Tracheal epithelial cell (primary cell): ENCODE measurements at places on chromosomes 3 and 15. TPM values are rescaled to one million over a fixed set of nuclear protein-coding genes. Genes with fewer than 3 reads are reported as not detected.

Gene KBTBD13
- under 0.01 TPM in 1 of 2 replicates, not detected in the other for total RNA-seq

Gene STRIT1
- not detected in 2 replicates for total RNA-seq

Gene KIF7
- total RNA-seq, result 1.2 and 1.7 TPM in 2 replicates

Gene ZNF620
- 0.64 and 1.2 TPM in 2 replicates for total RNA-seq

Gene PARP3
- total RNA-seq, result 7.7 and 15.9 TPM in 2 replicates
